EH (cell line): ENCODE measurements at places on chromosomes 5 and 9.

- no peak for DNase-seq
Observed at GRCh38 chr5:89346573-89346972, 463.6 kb upstream of the MEF2C start.

DNA sequence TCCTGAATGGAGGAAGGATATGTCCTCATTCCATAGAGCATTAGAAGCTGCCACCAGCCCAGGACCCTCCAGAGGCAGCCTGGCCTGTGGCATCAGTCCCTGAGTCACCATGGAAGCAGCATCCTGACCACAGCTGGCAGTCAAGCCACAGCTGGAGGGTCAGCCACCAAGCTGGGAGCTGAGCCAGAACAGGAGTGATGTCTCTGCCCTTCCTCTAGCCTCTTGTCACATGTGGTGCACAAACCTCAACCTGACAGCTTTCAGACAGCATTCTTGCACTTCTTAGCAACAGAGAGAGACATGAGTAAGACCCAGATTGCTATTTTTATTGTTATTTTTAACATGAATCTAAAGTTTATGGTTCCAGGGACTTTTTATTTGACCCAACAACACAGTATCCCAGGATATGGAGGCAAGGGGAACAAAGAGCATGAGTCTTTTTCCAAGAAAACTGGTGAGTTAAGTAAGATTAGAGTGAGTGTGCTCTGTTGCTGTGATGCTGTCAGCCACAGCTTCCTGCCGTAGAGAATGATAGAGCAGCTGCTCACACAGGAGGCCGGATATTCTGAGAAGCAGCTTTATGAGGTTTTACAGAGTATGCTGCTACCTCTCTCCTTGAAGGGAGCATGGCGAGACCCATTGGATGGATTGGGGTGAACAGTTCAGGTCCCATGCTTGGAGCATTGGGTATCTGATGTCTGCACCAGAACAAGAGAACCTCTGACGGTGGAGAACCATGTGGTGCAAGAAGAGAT lies 13.0 kb upstream of the CYFIP2 start:
- DNase-seq: peak; percentile 48

DNA sequence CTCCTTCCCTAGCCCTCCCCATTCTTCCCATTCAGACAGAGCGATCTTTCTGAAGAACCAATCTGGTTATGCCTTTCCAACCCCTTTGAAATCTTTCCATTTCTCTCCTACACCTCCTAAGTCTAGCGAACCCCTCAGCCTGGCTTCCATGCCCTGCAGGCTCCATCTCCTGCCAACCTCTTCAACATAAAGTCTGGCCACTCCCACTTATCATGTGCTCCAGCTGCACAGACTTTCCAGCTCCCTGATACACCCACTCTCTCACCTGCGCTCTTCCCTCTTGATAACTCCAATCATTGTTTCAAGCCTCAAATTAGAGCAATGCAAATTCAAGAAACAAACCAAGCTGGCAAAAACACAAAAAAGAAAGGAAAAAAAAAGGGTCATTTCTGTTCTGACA lies 3.8 kb upstream of the ORM1 start:
- no peak for DNase-seq

GRCh38 chr5:127838661-127839060 lies 135.5 kb downstream of the CCDC192 start:
- DNase-seq: peak; percentile 72

GRCh38 chr9:37309136-37309535 lies 113.4 kb upstream of the GRHPR start:
- DNase-seq: peak; percentile 86

GRCh38 chr9:127106466-127106855 lies 16.0 kb downstream of the ANGPTL2 start:
- no peak for DNase-seq

DNA sequence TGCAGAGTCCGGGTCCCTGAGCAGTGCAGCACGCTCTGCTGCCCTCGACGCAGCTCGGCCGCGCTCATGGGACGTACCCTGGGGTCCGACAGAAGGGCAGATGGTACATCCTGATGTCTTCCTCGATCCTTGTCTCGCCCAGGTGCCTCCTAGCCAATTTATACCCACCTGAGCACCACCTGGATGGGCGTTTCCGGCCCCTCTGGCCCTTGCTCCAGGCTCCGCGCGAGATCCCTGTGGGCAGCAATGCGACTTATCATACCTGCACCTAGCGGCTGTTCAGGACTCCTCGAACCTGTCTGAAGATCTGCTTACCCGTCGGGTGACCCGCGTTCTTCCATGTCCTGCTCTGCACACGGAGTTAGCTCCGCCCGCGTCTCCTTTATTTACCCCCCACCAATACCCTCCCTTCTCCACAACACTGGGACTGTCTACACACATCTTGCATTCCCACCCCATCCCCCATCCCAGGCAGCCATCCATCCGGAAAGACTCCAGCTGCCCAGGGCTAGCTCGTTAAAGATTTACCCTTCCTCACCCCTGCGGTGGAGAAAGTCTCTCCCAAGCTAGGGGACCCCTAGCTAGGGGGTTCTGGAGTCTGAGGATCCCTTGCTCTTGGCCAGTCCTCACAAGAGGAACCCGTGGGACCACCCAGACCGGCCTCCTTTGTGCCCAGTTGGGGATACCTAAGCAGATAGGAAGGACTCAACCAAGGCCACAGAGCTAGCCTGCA lies at the start of gene KIF12:
KIF12 (minus strand) TSS at position 357 of the 733 bp plus-strand sequence; CDS start at position 341, 16 bp downstream.
- DNase-seq: no peak

- DNase-seq: no peak
Observed at GRCh38 chr5:67903656-67904055, 311.9 kb upstream of the PIK3R1 start.

DNA sequence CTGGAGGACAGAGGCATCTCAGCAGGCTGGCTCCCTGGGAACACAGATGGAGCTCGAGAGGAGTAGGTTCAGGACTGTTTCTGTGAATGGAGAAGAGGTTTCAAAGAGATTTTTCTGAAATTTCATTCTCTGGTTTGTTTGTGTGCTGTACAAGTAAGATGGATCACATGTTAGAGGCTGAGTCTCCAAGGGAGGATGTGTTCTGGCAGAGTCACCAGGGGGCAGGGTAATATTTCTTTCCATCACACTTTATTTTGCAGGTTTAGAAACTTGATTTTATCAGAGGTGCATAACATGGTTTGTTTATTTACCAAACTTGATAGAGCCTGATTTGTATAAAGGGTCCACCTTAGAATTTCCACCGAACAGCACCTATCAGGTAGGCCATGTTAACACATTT lies 69.2 kb upstream of the ARL15 start:
- no peak for DNase-seq

- DNase-seq: no peak
Observed at GRCh38 chr5:155794795-155795194, 532.2 kb upstream of the SGCD start.

GRCh38 chr5:138661291-138661960 lies 86.2 kb upstream of the HSPA9 start:
- no peak for DNase-seq

DNA sequence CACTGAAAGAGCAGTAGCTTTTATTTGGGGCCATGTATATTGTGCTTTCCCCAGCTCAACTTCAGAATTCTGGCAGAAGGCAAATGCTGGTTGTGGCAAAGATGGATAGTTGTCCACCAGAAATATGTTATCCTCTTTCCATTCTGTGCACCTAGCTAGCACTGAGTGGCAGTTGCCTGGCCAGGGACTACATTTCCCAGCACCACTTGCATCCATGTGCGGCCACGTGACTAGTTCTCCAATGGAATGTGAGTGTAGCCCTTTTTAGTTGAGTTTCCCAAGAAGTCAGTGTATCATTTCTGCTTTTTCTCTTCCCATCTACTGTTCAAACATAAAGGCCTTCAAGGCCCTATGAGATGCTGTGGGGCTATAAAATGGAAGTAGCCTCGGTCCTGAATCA lies 354.0 kb upstream of the CLINT1 start:
- peak; percentile 16 for DNase-seq

- DNase-seq: no peak
Observed at GRCh38 chr5:112669328-112669963, 68.2 kb upstream of the APC start.

DNA sequence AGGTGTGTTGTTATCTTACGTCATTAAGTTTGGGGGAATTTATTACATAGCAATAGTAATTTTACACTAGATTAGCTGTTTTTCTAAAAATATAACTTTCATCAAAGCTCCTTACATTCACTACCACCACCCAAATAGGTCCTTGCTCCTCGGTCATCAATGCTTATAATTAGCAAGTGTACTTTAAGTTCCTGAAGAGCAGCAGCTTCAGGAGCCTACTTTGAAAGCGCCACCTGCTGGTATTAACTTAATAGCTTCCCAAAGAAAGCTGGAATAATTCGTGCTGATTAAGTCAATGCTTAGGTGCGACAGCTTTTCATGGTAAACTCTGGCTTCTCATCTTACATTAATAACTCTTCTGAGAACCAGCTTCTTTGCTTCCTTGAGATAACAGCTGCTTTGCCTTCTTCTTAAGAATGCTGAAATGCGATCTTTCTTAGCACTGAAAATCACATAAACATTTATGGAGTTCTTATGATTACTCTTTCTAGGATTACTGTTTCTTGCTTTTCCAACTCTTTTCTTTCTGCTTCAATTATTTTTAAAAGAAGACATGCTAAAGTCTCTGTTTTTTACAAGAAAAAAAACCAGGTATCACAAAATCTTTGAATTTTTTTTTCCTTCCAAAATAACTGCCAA lies 10.0 kb upstream of the C5 start:
- peak; percentile 72 for DNase-seq

GRCh38 chr5:2475902-2476301 lies 275.6 kb downstream of the IRX2 start:
- DNase-seq: no peak

DNA sequence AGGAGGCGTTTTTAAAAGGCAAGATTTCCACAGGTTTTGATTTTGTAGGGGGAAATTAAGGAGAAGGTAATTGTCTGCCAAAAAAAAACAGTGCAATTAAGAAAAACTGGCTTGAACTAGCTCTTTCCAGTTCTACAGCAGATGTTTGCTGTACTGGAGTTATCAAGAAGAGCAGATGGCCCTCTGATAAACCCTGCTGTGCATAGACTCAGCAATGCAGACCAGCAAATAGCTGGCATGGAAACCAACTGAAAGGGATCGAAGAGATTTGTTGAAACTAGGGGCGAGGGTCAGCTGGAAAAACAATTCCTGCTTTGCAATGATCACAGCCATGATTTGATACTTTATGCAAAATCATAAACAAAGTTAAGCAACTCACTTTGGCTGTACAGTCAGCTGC lies 17.8 kb upstream of the BHMT start:
- no peak for DNase-seq

DNA sequence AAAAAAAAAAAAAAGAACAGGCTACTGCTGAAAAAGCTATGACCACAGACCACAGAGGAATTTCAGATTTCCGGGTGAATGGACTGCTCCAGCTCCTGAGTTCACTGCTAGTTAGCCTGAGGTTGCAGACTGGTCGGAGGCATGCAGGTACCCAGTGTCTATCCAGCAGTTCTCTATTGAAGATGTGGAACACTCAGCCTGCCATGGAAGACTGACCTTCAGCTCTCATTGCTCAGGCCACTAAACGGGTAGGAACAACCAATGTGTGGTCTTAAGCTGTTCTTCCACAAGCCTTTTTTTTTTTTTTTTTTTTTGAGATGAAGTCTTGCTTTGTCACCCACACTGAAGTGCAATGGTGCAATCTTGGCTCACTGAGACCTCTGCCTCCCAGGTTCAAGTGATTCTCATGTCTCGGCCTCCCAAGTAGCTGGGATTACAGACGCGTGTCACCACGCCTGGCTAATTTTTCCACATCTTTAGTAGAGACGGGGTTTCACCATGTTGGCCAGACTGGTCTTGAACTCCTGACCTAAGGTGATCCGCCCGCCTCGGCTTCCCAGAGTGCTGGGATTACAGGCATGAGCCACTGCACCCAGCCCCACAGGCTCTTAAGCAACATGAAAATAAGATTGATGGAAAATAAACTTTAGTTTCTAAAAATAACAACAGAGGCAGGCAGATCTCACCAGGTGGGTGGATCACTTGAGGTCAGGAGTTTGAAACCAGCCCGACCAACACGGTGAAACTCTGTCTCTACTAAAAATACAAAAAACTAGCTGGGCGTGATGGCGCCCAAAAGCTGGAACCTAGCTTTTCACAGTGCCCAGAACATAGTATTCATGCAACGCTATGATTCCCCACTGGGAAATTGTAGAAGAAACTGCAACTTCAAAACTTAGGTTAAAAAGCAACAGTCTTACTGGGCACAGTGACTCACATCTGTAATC lies 20.0 kb upstream of the NPM1 start:
- peak; percentile 68 for DNase-seq

GRCh38 chr9:102841376-102841775 lies 153.8 kb upstream of the CYLC2 start:
- no peak for DNase-seq

DNA sequence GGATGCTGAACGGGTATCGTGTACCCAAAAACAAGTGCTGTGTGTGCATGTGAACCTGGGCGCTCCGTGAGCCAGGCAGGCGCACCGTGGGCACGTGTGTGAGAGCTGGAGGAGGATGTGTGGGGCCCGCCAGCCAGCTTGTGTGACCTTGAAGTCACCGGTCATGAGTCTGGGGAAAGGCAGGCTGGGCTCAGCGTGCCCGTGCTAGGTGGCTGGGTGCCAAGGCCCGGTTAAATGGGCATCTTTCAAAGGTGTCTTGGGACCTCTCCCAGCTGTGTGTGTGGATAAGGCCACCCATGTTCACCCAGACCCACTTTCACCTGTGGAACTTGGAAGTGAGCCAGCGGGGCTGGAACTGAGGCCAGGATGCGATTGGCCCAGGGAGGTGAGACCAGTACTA lies 3.4 kb downstream of the KCNT1 start:
- DNase-seq: no peak

DNA sequence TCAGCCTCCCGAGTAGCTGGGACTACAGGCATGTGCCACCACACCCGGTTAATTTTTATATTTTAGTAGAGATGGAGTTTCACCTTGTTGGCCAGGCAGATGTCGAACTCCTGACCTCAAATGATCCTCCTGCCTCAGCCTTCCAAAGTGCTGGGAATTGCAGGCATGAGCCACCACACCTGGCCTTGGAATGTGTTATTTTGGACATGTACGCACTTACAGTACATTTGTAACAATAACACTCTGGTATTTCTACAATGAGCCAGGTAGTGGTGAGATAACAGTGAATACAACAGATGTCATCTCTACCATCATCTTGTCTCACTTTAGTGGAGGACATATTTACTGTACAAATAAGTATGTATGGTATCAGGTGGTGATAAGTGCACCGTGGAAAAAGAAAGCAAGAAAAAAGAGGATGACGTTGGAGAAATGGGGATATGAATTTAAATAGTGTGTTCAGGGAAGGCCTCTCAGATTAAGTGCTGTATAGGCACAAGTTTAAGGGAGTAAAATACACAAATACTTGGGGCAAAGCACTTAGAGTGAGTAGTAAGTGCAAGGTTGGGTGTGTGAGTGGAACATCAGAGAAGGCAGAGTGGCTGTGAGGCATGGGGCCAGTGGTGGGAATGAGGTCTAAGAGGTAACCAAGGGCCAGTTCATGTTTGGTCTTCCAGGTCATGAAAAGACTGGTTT lies 100.1 kb downstream of the CDC42SE2 start:
- no peak for DNase-seq

DNA sequence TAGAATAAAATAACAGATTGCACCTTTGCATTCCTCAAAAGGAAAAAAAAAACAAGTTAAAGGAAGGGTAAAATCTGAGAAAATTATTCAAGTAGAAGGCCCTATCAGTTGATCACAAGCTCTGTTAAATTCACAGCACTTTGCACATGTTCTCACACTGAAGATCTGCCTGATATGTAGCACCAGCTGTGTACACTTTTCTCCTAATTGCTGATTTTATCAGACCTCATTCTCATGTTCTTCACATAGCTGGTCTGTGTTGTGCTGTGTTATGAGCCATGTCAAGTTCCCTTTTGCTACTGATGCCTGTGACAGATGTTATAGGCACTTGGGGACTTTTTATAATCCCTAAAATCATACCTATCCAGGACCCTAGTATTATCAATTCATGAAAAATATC lies 390.4 kb upstream of the PRR16 start:
- DNase-seq: no peak

GRCh38 chr9:98603821-98604383 lies 104.8 kb downstream of the GABBR2 start:
- DNase-seq: no peak
